ENCODE measurements at places on chromosomes 2 and 18. TPM values are rescaled to one million over a fixed set of nuclear protein-coding genes. Genes with fewer than 3 reads are reported as not detected.

The ALPI gene
- total RNA-seq: not detected

DNA sequence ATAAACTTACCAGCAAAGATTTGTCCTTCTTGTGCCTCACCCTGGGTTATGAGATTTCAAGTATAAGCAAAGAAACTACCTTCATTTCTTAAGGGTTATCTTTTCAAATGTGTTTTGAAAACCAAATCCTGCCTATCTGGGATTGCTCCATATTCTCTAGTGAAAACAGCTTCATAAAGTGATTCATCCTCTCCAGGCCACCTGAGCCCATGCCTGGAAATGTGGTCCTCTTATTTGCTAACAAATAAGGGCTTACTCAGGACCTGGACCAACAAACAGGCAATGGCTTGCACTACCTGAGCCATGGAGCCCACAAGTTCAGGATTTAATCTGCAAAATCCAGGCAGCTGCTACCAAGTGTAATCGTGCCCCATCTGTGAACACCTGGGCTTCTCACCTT lies 234.4 kb upstream of the RBBP8 start:
- no peak for DNase-seq

DNA sequence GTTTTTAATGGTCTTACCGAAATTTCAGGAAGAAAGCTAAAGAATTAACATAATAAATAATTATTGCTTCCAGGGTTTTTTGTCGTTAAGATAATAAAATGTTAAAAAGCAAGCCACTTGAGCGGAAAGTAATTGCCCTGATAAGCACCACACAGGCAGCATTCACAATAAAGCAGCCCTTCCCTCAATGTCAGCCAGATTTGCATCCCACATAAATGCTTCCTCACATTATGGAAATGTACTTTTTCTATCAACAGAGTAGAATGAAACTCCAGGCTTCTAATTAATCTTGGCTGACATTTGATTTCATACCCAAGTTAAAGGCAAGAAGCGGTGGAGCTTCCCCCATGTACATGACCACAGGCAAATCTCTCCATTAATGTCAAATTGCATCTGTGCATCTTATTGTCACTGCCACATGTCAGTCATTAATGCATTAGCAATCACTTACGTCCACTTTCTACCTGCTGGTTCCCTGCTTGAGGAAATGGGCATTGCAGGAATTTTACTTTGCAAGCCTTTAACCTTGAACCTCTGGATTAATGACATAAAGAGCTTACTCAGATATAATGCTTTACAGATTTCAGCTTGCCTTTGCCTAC lies 26.2 kb downstream of the PTPRM start:
- DNase-seq: no peak

DNA sequence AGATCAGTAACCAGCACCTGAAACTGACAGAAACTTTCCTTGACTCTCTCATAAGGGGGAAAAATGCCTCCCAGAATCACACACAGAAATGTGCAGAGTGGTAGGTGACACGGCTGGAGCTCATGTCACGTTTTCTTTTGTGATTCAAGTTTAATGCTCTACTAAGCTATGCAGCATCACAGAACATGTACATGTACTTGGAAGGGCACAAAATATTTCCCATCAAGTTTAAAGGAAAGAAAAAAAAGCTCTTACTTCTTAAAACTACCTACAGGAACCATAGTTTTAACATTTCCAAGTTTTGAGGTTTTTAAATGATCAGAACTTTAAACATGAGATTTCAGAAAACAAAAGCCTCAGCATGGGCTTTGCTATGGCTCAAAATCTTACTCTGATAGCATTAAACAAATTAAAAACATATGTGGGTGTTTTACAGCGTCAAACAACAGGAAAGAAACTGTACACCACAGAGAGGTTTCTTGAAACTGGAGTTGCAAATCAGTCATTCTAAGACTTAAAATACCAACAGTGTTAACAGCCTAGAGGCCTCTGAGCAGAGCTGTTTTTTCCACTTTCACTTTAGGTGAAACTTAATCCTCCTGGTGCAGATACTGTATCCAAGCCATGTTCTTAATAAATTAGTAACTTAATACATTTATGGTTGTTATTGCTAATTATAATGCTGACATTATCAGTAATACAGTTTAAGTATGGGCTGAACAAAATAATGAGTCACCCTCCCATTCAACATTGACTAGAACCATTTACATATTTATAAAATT lies 30.1 kb downstream of the MBP start:
- peak; percentile 65 for DNase-seq

DNA sequence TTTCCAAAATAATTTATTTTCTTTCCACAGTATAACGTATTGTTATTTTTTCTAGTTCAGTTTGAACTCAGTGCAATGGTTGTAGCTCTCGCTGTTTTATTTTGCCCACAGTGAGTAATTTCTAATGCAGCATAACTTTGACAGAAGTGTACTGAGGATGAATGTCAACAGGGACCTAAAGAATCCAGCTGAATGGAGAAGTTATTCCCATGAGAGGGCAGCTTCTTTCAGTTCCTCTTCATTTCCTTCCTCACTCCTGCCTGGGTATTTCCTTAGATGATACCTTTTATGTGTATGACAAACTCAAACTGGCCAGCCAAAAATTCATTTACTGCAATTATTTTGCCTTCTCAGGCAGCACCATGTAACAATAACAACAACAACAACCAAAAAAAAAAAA lies 1223.1 kb upstream of the ZEB2 start:
- DNase-seq: no peak
